ENCODE measurements at places on chromosomes 1 and 21. TPM values are rescaled to one million over a fixed set of nuclear protein-coding genes. Genes with fewer than 3 reads are reported as not detected.

Gene DMBX1
- total RNA-seq: not detected

Gene FHL3
- 58.7 TPM for total RNA-seq

GRCh38 chr1:213327017-213327667 lies 276.1 kb downstream of the RPS6KC1 start:
- H3K27me3 ChIP-seq: no peaks in the 10 kb centered on the region
- no peak overlapping the region for H3K27ac ChIP-seq
- peak; percentile 7 for DNase-seq
- H3K4me3 ChIP-seq: no peak overlapping the region

- no peak for DNase-seq
- H3K27ac ChIP-seq: no peak overlapping the region
- no peaks in the 10 kb centered on the region for H3K27me3 ChIP-seq
- H3K4me1 ChIP-seq: no peaks in the 10 kb centered on the region
- no peaks in the 10 kb centered on the region for H3K36me3 ChIP-seq
Measured at GRCh38 chr1:74245168-74245772, 10.1 kb downstream of the TNNI3K start.

All from endothelial cell of umbilical vein (primary cell).